ENCODE measurements at places on chromosomes 7 and 10.

GRCh38 chr7:133300811-133301210, 47.9 kb downstream of the EXOC4 start:
- DNase-seq: no peak

DNA sequence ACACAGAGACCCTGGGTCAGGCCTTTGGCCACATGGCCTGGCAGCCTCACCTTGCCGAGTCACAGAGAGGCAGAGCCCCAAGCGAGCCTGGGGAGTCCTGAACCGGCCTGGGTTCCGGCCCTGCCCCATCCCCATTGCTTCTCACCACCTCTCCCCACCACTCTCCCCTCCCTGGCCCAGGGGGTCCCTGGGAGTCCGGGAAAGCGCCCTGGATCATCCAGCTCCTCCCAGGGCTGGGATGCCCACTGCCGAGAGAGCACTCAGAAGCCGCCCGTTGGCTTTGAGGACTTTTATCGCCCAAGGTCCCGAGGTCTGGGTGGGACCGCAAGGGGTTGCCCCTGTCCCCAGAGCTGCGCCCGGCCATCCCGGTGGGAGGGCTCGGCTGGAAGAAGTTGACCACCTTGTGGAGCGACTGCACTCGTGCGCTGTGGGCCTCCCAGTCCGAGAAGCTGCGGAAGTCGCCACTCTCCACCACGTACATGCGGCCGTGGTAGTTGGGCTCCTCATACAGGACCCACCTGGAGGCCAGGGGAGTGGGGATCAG, 8.1 kb downstream of the CRYGN start:
- DNase-seq: no peak

- DNase-seq: no peak
Measured at GRCh38 chr10:51876979-51877378, 177.6 kb upstream of the CSTF2T start.

DNA sequence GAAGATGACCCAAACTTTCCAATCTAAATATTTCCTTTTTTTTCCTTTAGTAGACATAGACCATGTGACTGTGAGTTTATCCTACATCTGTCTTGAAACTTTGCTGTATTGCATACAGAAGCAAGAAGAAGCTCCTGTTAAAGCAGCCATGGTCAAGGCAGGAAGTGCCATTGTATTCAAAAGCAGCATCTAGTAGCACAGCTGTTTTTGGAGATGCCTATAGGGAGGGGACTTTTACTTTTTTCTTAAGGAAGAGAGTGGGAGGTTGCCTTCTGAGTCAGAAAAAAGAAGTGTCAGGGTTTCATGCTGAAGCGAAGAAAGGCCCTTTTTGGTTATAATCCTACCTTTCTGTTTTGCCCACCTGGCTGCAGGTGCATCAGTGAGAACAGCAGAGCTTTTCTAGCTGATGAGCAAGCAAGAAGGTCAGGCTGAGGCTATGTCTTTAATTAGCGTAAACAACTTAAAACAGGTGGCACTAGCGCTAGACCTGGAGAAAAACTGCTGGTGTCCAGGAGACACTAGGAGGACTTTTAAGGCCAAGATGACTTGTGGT, 234.1 kb upstream of the AGK start:
- DNase-seq: no peak

DNA sequence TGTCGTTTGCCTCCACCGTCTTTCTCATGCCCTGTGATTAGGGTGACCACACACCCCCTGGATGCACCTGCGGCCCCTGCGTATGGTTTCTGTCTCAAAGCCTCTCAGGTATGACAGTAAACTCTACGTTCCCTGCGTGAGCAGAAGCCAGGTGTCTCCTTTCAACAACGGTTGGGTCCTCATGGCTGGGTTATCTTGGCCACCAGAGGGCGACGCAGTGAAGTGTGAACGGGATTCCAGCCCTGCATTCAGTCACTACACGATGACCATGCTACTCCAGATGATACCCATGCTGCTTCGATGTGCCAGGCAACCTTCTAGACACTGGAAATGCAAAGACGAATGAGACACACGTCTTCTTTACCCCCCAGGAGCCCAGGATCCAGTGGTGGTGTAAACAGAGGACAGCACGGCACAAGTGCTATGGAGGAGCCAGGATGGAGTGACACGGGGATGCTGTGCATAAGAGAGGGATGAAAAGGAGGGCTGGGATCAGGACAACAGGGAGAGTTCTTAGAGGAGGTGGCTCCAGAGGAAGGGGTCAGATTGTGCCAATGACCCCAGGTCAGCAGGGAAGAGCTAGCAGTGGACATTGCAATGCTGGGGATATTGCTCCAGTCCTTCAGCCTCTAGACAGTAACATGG, 228.1 kb upstream of the PFKP start:
- peak; percentile 4 for DNase-seq

DNA sequence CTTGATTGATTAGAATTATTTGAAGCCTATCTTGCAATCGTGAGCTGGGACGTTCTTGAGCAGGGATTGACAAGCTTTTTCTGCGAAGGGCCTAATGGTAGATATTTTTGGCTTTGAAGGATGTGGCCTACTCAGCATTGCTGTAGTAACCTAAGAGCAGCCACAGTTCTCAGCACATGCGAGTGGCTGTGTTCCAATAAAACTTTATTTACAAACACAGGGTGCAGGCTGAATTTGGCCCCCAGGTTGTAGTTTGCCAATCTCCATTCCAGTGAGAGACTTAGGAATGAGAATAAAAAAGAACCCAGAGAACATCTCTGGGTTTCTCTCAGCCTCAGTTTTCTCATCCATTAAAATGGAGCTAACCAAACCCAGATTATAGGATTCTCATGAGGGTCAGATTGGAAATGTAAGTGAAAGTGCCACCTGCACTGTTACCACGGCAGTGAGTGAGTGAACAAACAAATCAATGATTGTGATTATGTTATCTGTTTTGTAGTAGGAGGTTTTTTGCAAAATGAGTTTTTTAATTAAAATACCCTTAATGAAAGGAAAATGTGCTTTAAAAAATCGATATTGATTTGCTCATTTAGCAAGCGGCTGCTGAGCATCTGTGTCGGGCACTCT, 664.0 kb downstream of the SDK1 start:
- no peak for DNase-seq

- DNase-seq: no peak
Measured at GRCh38 chr10:75472685-75473084, 41.3 kb downstream of the LRMDA start.

DNA sequence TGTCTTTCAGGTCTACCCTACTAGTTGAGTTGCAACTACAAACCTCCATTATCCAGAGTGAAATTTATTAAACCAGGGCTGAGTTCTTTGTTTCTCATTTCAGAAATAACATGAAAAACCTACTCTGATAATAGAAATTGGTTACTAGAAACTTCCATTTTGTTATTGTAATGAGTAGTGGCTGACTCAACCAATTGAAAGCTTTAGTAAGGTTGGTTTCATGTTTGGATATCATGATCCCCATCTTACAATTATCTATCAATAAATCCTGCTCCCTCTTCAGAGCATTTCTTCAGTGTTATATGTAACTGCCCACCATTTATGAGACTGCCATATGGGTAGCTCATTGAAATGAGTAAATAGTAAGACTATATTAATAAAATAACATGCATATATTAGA, 16.9 kb downstream of the MDFIC start:
- no peak for DNase-seq

DNA sequence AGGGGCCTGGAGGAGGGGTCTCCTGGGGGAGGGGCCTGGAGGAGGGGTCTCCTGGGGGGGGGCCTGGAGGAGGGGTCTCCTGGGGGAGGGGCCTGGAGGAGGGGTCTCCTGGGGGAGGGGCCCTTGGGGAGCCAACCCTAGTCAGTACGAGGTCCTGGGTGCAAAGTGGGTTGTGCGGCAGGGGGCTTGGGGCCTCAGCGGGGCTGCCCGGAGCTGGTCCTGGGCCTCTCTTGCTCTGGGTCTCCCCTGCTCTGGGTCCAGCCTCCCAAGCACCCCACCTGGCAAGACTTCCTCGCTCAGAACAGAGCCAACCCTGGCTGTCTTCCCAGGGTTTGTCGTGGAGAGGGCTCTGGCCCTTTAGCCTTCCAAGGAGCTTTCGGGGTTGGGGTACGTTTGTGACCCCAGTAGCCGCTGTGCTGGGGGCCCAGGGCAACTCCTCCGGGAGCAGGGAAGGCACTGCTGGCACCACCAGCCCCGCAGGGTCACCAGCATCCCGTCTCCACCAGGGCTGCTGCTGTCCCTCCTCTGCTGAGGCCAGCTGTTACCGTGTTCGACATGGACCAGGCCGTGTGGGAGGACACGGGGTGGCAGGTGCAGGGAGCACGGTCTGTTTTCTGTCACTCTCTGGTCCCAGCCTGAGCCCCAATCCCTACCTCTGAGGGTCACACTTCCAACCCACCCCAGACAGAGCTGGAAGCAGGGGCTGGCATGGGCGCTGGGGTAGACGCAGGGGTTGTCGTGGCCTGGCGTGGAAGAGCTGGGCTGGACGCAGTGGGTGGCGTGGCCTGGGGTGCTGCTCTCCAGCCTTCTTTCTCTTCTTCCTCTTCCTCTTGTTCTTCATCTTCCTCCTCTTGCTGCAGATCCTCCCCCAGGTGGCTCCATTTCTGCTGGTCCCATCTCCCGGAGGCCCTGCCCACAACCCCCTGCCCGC, 22.8 kb downstream of the PWWP2B start:
- DNase-seq: no peak

GRCh38 chr7:35722054-35722849, 27.3 kb upstream of the HERPUD2 start:
- DNase-seq: no peak

GRCh38 chr7:82012453-82012852, 242.6 kb upstream of the HGF start:
- DNase-seq: no peak

DNA sequence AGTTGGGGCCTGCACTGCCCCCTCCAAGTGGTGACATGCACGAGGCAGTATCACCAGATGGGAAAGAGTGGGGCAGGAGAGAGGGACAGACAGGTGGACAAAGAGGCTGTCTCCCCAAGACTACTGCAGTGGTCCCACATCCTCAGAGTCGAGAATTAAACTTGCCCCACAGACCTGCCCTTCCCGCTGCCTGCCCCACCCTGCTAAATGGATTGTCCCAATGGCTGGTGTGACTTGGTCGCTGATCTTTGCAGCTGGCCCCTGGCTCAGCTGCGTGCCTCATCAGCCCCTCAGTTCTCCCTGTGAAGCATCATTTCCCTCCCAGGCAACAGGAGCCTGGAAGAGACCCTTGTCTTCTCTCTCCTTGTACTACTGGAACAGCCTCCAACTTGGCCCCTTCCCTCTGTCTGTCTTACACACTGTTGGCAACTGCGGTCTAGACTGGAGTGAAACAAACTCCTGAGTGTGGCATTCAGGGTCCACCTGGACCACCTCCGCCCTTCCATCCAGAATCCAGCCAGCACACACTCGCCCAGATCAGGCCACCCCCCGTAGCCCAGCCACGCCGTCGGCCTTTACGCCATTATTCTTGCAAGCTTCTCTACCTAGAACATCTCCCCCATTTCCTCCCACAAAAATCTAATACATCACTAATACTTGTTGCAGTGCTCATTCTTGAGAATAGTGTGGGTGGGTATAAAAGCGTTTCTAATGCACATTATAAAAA, 275.1 kb downstream of the CELF2 start:
- DNase-seq: no peak

GRCh38 chr7:36182854-36183604, 30.0 kb downstream of the EEPD1 start:
- no peak for DNase-seq

- DNase-seq: no peak
Measured at GRCh38 chr7:106793015-106793975, 71.8 kb upstream of the PIK3CG start.
